Mammary epithelial cell (primary cell): ENCODE measurements at places on chromosomes 7 and 10. TPM values are rescaled to one million over a fixed set of nuclear protein-coding genes. Genes with fewer than 3 reads are reported as not detected.

DNA sequence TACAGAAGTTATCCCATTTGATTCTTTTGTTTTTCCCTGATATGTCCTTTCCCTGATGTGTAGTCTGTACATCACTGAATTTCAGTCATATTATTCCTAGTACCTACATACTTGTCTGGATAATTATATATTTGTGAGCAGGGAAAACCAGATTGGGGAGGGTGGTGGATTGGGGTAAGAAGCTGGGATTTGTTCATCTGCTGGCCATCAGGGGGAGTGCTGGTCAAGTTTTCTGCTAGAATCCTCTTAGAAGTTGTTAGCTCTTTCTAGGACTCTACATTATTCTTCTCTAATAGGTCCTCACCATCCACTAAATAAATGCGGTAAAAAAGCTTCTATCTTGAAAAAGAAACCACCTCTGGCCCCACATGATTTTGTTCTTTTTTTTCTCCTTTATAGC, 232.7 kb upstream of the TAC1 start:
- DNase-seq = peak; percentile 10

DNA sequence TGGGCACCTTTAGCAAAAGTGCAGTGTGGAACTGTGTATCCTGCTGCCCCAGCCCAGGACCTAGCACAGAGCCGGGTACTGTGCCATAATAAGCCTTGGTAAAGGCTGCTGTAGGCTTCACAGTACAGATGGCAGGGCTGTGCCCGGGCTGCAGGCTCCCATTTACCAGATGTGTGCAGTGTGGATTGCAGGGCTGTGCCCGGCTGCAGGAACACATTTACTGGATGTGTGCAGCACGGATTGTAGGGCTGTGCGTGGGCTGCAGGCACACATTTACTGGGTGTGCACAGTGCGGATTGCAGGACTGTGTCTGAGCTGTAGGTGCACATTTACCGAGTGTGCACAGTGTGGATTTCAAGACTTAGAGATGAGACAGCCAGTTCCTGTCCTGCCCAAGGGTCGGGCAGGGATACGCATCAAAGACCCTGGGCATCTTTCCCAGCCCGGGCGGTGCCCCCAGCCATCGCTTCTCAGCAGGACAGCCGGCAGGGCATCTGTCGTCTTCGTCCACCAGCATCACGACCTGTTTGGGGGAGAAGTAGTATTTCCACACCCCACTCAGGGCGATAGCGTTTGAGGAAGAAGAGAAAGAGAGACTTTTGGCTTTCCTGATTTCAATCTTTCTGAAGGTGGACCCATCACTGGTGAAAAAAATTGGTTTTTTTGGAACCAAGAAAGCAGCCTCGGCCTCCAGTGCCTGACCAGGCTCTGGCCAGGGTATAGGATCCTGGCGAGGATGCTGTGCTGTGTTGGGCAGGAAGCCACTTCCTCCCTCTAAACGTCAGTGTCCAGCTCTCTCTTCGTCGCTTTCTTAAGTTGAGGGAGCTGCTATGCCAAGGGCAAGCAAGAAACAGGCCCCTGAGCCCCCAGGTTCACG, 180.8 kb downstream of the CUX1 start:
- DNase-seq = no peak

DNA sequence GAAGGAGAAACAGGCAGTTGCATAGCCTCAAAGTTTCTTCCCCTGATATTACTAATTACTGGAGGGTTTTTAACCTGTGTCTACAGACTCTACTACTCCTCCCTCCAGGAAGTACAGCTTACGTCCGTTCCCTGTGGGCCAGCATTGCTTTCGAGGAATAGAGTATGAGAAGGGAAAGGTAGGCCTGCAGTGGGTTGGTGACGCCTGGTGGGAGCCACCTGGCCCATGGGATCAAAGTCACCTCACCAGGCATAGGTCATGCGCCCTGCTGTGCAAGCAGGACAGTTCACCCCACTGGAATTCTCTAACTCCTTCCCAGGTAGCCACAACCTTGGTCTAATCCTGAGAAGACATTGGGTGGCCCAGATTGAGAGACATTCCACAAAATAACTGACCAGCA, 29.8 kb downstream of the LMTK2 start:
- DNase-seq = no peak

GRCh38 chr10:35874311-35875015, 232.4 kb upstream of the FZD8 start:
- no peak for DNase-seq

DNA sequence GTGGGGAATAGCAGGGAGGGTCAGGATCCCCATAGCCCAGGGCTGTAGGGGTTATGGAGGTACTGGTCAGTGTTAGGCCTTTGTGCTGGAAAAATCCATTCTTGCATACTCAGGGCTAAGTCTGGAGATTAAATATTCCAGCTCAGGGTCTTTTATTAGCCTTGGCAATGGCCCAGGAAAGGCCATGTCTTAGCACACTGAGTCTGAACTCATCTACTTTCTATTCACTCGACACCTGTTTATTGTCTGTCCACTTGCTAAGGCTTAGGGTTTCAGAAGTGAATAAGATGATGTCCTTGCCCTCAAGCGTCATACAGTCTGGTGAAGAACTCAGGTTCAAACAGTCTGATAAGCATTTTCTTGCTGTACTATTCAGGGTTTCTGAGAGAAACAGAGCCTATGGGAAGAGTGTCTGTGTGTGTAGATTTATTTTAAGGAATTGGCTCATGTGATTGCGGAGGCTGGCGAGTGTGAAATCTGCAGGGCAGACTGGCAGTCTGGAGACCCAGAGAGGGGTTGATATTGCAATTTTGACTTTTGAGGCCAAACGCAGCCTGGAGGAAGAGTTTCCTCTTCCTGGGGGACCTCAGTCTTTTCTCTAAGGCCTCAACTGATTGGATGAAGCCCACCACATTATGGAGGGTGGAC, 135.8 kb downstream of the RAMP3 start:
- no peak for DNase-seq

DNA sequence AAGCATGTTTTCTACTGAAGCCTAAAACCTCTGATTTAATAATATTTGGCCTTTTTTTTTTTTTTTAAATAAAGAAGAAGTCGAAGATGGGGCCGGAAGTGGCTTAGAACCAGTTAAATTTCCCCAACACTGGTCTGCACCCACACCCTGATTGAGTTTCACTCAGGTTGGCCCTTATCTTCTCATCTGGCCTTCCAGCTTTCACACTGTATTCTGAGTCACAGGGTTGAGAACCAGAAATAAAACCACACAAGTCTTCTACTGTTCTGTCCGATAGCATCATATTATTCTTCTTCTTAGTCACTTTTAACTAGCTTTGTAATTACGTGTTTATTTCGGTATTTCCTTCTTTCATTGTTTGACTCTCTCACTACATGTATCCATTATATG, 9.9 kb downstream of the ZNF365 start:
- DNase-seq = peak; percentile 99

GRCh38 chr10:1608851-1609647, 128.3 kb downstream of the ADARB2 start:
- DNase-seq = no peak

- DNase-seq = peak; percentile 65
Observed at GRCh38 chr7:140402178-140402835, 1.6 kb upstream of the RAB19 start.

DNA sequence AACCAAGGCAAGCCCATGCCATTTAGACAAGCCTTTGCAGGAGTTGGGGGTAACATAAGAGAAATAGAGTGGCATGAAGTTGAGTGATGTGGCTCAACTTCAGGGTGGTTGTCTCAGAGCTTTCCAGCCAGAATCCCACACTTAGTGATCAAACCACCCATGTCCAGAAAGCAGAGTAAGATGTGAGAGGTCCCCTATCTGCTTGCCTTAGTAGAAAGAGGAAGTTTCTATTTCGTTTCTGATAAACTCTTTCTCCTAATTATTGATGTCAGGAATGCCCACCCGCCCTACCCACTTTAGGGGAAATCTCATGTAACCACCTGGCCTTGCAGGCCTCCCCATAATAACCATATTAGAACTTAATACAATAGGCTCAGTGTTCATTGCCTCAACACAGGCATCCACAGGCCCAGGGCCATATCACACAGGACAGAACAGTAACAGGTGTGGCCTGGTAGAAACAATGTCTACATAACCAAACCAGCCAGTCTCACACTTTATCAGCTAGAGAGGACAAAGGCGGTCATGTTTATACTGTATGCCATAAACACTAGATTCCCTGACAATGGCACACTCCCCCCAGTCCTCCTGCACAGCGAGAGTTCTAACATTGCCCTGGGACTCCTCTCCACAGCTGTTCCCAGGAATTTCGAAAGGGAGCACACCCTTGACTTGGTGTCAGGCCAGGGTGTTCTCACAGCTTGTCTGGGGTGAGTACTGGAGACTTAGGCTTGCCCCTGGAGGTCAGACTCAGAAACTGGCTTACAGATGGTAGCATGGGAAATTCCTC, 364.4 kb downstream of the CXCL12 start:
- DNase-seq = peak; percentile 37

Gene ANKRD1
- total RNA-seq = 60.7 TPM
